ENCODE measurements at places on chromosomes 6 and 20. TPM values are rescaled to one million over a fixed set of nuclear protein-coding genes. Genes with fewer than 3 reads are reported as not detected.

RBPJL gene
- total RNA-seq: not detected

GPR63 gene
- total RNA-seq: 0.71 TPM

ARMC2 gene
- 1.9 TPM for total RNA-seq

TTLL9 gene
- total RNA-seq: 0.05 TPM

- DNase-seq: no peak
- peaks cover 9% of the 10 kb centered on the region for H3K4me1 ChIP-seq
- no peaks in the 10 kb centered on the region for H3K36me3 ChIP-seq
- H3K4me3 ChIP-seq: no peak overlapping the region
- H3K27me3 ChIP-seq: no peaks in the 10 kb centered on the region
- H3K27ac ChIP-seq: no peak overlapping the region
Measured at GRCh38 chr20:43724383-43724782, 2.4 kb downstream of the GTSF1L start.

DNA sequence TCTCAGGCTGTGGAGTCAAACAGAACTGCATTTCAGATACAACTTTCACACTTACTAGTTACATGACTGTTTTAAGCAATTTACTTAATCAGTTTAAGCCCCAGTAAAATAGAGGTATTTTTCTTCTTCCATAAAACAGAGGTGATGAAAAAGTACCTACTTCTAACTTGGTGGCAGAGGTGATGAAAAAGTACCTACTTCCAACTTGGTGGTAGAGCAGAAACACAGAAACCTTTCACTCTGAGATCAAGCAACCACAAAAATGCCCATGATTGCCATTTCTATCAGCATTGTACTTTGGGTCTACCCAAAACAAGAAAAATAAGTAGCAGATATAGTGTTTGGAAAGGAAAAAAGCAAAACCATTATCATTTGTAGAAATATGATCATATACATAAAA, 148.7 kb downstream of the OPRM1 start:
- H3K36me3 ChIP-seq: no peaks in the 10 kb centered on the region
- no peak overlapping the region for H3K4me3 ChIP-seq
- no peak for DNase-seq

DNA sequence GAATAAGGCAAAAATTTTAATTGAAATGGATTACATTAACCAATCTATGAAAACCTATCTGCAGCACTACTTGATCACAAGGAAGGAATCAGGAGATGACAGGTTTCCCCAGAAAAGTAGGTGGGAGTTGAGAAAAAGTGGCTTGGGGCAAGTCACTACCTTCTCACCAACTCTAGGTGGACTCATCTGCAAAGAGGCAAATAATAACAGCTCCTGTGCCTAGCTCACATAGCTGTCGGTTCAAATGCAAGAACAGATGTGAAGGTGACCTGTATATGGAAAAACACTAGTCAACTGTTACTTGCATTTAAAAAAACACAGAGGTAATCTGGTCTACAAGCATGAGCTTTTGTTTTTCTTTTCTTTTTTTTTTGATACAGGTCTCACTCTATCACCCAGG, 67.2 kb downstream of the POPDC3 start:
- H3K4me1 ChIP-seq: no peaks in the 10 kb centered on the region
- no peak overlapping the region for H3K27ac ChIP-seq
- H3K4me3 ChIP-seq: no peak overlapping the region
- H3K36me3 ChIP-seq: no peaks in the 10 kb centered on the region
- DNase-seq: no peak
- no peaks in the 10 kb centered on the region for H3K27me3 ChIP-seq

- no peaks in the 10 kb centered on the region for H3K4me1 ChIP-seq
- H3K27me3 ChIP-seq: no peaks in the 10 kb centered on the region
- H3K36me3 ChIP-seq: no peaks in the 10 kb centered on the region
- no peak for DNase-seq
Measured at GRCh38 chr6:78896227-78896626, 28.9 kb downstream of the IRAK1BP1 start.

GRCh38 chr6:44305200-44305725, 7.9 kb downstream of the AARS2 start:
- no peaks in the 10 kb centered on the region for H3K4me1 ChIP-seq
- no peak for DNase-seq
- H3K4me3 ChIP-seq: no peak overlapping the region

DNA sequence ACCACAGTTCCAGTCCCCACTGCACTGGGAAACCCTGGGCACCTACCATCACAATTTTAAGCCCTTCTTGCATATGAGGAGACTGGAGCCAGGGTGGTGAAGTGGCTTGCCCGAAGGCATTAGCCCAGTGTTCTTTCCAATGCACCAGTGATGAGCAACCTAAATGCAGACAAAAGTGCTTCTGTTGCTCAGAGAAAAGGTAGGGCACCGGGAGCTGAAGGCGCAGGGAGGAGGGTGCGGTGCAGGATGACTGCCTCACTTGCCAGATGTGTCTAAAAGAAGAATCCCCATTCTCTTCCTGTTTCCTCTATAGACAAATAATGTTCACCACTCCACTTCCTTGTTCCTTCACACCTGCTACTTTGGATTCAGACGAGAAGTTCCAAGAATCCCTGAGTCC, 86.5 kb downstream of the QRSL1 start:
- no peak overlapping the region for H3K4me3 ChIP-seq
- DNase-seq: no peak
- no peaks in the 10 kb centered on the region for H3K36me3 ChIP-seq
- H3K4me1 ChIP-seq: no peaks in the 10 kb centered on the region
- no peak overlapping the region for H3K27ac ChIP-seq

- H3K27ac ChIP-seq: no peak overlapping the region
- no peaks in the 10 kb centered on the region for H3K36me3 ChIP-seq
- no peaks in the 10 kb centered on the region for H3K27me3 ChIP-seq
- no peak for DNase-seq
Measured at GRCh38 chr6:148855744-148856143, 108.9 kb downstream of the UST start.

GRCh38 chr20:50920997-50921396, 10.2 kb downstream of the ADNP start:
- no peaks in the 10 kb centered on the region for H3K27me3 ChIP-seq
- no peaks in the 10 kb centered on the region for H3K4me1 ChIP-seq
- H3K27ac ChIP-seq: no peak overlapping the region
- peaks cover 20% of the 10 kb centered on the region for H3K36me3 ChIP-seq
- no peak overlapping the region for H3K4me3 ChIP-seq

DNA sequence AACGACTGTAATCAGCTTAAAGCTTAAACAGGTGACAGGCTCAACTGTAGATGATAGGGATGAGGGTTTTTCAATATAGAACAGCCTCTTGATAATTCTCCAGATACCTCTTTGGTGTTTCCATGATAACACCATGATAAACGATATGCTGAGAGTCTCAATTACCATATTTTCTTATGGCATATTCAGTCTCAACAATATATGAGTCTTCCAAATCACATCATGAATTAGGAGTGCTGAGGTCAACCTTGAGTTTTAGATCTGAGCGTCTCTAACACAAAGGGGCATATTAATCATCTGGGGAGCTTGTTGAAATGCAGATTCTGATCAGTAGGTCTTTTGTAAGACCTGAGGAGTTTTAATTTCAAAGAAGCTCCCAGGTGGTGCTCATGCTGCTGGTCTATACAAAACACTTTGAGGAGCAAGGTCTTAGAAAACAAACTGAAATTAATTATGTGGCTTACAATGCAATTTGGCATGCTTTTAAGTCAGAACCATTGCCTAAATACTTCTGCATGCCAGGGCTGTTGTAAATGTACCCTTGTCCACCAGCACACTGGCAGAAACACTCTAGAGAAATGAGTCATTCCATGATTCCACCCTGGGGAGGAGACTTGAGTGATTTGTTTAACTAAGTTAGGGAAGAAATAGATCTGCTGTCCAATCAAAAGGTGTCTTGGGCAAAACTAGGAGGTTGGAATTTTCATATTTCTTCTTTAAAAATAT, 49.6 kb downstream of the PTCHD4 start:
- no peak overlapping the region for H3K4me3 ChIP-seq
- no peak overlapping the region for H3K27ac ChIP-seq
- no peaks in the 10 kb centered on the region for H3K36me3 ChIP-seq
- no peaks in the 10 kb centered on the region for H3K27me3 ChIP-seq
- no peaks in the 10 kb centered on the region for H3K4me1 ChIP-seq

DNA sequence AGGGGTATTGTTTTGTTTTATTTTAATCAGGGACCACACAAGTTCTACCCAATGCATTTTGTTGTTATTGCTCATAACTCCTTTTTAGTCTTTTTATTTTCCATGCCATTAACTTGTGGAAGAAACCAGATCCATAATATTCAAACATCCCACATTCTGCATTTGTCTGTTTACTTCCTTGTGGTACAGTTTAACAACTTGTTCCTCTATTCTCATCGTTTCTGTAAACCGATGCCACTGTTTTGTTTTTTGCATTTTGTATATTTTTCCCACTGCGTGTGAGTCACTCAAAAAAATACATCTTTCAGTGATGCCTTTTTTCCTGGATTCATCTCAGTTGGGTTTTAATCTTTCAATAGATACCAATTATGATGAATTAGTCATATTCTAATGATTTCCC, 22.3 kb downstream of the SF3B5 start:
- H3K36me3 ChIP-seq: no peaks in the 10 kb centered on the region
- H3K4me3 ChIP-seq: no peak overlapping the region
- H3K4me1 ChIP-seq: no peaks in the 10 kb centered on the region
- H3K27me3 ChIP-seq: no peaks in the 10 kb centered on the region
- no peak for DNase-seq
- no peak overlapping the region for H3K27ac ChIP-seq

- DNase-seq: no peak
- peaks cover 2% of the 10 kb centered on the region for H3K27me3 ChIP-seq
- H3K27ac ChIP-seq: no peak overlapping the region
- no peaks in the 10 kb centered on the region for H3K4me1 ChIP-seq
Measured at GRCh38 chr6:167398214-167399050, 73.5 kb downstream of the TTLL2 start.

GRCh38 chr6:157436944-157437336, 56.0 kb downstream of the ZDHHC14 start:
- no peak overlapping the region for H3K4me3 ChIP-seq
- H3K27ac ChIP-seq: no peak overlapping the region
- no peaks in the 10 kb centered on the region for H3K36me3 ChIP-seq

- H3K27me3 ChIP-seq: no peaks in the 10 kb centered on the region
- DNase-seq: no peak
- no peaks in the 10 kb centered on the region for H3K36me3 ChIP-seq
- no peak overlapping the region for H3K27ac ChIP-seq
- no peaks in the 10 kb centered on the region for H3K4me1 ChIP-seq
- no peak overlapping the region for H3K4me3 ChIP-seq
Measured at GRCh38 chr6:10630178-10630577, 64.2 kb downstream of the C6orf52 start.

DNA sequence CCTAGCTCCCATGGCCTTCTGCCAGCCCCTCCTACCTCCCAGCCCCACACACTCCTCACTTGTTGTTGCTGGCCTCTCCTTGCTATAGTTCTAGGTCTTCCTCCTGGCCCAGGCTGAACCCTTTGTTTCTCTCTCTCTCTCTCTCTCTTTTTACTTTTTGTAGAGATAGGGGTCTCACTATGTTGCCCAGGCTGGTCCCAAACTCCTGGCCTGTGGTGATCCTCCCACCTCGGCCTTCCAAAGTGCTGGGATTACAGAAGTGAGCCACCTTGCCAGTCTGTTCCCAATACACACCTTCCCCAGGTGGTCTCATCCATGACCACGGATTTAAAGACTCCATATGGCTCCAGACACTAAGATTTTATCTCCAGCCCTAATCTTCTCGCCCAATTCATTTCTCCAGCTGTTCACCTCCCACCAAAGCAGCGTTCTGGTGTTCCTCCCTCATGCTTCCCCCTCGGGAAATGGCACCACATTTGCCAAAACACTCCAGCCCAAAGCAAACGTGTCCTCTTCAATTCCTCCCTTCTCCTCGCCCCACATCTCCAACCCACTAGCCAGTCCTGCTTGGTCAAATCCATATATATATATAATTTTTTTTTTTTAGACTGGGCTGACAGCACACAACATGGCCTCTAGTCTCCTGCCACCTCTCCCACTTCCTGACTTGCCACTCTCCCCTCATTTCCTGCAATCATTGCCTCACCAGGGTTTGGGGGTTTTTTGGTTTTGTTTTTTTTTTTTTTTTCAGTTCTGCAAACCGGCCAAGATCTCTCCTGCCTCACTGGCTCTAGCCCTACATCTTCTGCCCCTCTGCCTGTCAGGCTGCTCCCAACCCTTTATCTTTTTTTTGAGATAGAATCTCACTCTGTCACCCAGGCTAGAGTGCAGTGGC, 104.4 kb downstream of the NCR2 start:
- DNase-seq: peak; percentile 55
- H3K27me3 ChIP-seq: peaks cover 35% of the 10 kb centered on the region
- no peaks in the 10 kb centered on the region for H3K36me3 ChIP-seq
- no peak overlapping the region for H3K4me3 ChIP-seq
- peaks cover 44% of the 10 kb centered on the region for H3K4me1 ChIP-seq

DNA sequence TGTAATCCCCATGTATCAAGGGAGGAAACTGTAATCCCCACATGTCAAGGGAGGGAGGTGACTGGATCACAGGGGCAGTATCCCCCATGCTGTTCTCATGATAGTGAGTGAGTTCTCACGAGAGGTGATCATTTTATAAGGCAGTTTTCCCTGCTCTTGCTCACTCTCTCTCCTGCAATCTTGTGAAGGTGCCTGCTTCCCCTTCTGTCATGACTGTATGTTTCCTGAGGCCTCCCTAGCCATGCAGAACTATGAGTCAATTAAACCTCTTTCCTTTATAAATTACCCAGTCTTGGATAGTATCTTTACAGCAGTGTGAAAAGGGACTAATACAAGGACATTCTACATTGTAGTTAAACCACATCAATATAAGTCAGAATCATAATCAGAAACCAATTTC, 112.4 kb downstream of the BTBD9 start:
- H3K27me3 ChIP-seq: no peaks in the 10 kb centered on the region
- H3K4me3 ChIP-seq: no peak overlapping the region

DNA sequence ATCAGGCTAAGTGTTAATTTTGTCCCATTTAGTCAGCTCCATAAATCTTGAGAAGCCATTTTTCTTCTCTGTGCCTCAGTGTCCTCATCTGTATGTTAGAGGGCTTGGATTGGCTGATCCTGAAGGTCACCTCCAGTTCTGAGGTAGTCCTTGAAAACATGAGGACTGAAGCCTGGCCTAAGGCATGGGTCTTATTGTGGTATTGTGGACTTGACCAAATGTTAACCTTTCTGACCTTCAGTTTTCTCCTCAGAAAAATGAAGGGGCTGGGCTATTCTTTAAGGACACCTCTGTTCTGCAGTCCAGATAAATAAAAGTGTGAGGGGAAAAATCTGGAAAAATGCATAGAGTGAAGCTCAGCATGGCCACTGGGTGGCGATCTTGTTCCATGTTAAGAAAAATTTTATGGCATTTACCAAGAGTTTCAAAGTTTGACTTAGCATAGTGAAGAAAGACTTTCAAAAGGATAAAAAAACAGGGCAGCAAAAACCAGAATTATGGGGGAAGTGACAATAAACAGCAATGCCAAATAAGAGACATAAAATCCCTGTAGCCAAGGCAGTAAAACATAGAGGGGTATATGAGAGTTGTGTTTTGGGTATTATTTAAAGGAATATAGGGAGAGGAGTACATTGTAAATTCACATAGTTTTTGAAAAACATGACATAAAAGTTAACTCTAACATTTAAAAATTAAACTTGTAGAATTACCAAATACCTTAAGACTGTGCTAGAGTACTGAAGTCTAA, 13.2 kb upstream of the TFB1M start:
- H3K27me3 ChIP-seq: no peaks in the 10 kb centered on the region
- H3K27ac ChIP-seq: no peak overlapping the region

- no peak overlapping the region for H3K27ac ChIP-seq
- no peak overlapping the region for H3K4me3 ChIP-seq
- H3K27me3 ChIP-seq: no peaks in the 10 kb centered on the region
Measured at GRCh38 chr20:20755674-20756319, 43.4 kb upstream of the RALGAPA2 start.

- no peaks in the 10 kb centered on the region for H3K4me1 ChIP-seq
- H3K36me3 ChIP-seq: no peaks in the 10 kb centered on the region
- H3K27me3 ChIP-seq: no peaks in the 10 kb centered on the region
- H3K27ac ChIP-seq: no peak overlapping the region
- DNase-seq: no peak
Measured at GRCh38 chr20:42581311-42581710, 608.4 kb downstream of the PTPRT start.
